ENCODE measurements at places on chromosomes 13 and 19. TPM values are rescaled to one million over a fixed set of nuclear protein-coding genes. Genes with fewer than 3 reads are reported as not detected.

The KASH5 gene
- 0.55 TPM for total RNA-seq

The FBXO27 gene
- total RNA-seq, result 9.4 TPM

The CCNA1 gene
- total RNA-seq, result not detected

The PGLYRP1 gene
- total RNA-seq, result not detected

Data from uterus (tissue), 4 donors.